Suprapubic skin (tissue), 4 donors: ENCODE measurements at places on chromosomes 11 and 22.
A peak's percentile ranks its signal among the peaks of the same experiment; 100 is the strongest.

GRCh38 chr11:95262994-95263765 lies 32.2 kb upstream of the SESN3 start:
- no peak for DNase-seq

DNA sequence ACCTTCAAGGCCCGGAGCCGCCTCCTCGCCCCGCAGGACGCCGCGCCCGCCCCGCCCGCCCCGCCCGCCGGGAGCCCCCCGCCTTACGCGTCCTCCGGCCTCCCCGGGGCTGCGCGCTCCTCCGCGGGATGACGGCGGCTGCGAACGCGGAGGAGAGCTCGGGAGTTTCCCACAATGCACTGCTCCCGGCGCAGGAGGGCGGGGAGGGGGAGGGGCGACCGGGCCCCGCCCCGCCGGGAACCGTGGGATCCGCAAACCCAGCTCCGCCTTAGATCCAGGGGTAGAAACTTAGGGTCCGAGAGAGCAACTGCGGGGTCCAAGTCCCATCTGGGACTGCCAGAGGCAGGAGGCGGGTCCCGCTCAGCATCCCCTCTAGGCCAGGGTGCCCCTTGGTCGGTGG lies at the start of gene CEND1:
CEND1 (minus strand) TSS at position 148 of the 400 bp plus-strand sequence. CDS start 1,514 bp downstream, outside the sequence.
- no peak for DNase-seq

DNA sequence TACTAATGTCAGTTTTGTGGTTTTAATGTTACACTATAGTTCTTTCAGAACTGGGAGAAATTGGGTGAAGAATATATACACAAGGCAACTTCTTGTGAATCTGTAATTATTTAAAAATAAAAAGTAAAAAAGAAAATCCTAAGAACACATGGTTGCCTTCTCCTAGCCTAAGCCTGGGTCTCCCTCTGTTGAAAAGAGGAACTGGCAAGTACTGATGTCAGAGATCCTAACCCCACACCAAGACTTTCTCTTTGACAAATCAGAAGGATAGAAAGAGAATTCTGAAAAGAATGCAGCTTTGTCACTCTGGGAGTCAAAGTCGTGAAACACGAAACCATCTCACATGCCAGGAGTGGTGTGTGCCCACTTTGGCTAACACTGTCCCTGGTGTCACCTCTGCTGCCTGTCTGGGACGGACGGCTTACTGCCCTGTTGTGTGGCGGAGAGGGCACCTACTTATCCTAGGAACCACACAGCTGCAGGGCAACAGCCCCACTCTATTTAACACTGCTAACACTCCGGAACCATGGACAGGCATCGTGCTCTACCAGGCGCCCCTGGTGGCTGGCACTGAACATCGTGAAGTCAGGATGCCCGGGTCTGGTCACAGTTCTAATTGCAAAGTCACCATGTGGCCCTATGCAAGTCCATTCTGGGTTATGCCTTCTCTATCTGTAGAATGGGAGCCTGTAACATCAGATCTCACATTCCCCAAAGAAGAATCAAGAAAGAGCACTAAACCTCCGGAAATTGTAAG lies 108.7 kb upstream of the CD82 start:
- DNase-seq = peak; percentile 22

GRCh38 chr22:42294034-42294985 lies 23.9 kb upstream of the TCF20 start:
- no peak for DNase-seq

DNA sequence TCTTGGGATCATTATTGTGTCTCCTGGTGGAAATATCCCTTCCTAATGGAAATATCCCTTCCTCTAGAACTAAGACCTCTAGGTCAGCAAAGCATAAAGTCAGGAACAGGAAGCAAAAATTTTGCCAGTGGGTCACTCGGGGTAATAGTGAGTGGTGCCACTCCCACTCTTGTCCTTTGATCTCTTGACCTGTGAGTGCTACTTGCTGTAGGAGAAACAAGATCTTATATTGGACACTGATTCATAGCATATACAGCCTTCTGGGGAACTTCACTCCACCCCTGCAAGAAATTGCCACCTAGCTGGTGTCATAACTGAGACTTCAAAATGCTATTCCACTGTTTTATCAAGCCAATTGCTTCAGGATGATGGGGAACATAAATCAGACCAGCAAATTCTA lies 44.7 kb upstream of the TMEM45B start:
- DNase-seq = no peak

- no peak for DNase-seq
Observed at GRCh38 chr11:1870721-1871466, 18.0 kb downstream of the LSP1 start.

DNA sequence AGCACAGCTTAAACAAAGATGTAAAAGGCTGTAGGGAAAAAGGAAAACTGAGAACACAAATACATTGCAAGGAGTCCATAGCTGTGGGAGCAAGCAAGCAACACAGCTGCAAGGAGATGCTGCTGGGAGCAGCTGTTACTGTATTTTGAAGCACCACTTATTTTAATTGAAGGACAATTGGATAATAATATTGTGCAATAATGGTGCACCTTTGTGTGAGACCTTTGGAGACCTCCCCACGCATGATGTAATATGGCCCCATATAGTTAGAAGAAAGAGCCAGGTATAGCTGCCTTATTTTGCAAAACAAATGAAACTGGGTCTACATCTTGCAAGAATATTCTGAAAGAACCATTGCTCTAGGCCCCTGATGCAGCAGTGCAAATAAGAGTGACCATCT lies 191.1 kb upstream of the KIRREL3 start:
- DNase-seq = no peak
